ENCODE measurements at places on chromosomes 1 and 21.
A peak's percentile ranks its signal among the peaks of the same experiment; 100 is the strongest.

DNA sequence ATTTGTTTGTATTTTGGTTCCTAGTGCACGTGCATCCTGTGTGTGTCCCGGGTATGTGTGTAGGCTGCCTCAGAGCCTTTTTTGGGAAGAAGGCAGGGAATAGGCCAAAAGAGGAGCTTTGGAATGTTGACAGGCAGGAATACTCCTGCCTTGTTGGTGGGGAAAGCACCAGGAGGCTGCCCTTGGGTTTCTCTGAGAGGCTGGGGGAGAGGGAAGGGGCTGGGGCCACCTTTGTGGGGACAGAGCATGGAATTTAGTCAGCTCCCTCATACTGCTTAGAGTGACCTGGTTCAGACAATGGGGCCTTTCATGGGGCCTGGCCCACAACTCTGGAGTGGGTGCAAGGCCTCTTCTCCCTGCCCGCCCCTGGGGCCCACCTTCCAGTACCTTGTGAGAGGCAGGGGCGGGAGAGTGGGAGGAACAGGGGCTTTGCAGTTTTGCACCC is 31.3 kb downstream of the ACOT11 start:
- DNase-seq: no peak

- DNase-seq: no peak
Observed at GRCh38 chr21:41932576-41933312, 21.1 kb downstream of the C2CD2 start.

DNA sequence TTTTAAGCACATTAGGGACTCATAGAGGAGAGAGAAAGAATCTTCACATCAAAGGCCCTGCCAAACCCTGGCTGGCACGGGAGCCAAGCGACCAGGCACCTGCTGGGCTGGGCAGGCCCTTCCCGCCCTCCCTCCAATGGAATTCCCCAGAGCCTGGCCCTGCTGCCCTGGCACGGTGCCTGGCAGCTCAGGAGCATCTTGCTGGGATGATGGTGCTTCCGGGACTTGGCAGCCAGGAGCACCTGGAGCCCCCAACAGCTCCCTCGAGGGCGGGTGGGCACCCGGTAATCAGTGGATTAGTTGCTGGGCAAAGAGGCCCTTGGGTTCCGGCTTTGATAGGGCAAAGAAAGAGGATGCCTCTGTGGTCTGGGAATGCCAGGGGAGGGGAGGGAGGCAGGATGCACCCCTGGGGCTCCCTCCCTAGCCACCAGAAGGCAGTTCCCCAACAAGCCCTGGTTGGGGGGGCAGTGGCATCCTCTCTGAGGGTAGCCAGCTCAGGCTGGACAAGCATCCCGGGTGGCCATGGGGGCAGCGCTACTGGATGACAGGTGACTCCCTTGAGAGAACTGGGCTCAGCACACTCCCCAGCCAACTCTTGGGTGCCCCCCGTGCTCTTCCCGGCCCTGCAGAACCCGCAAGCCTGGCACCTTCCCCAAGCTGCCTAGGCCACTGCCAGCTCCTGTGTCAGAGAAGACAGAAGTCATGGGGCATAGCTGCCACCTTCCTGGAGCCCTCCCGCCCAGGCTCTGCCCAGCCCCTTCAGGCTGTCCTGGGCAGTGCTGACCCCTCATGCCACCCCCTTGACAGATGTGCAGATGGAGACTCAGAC is 26.4 kb downstream of the KRTAP10-1 start:
- no peak for DNase-seq

GRCh38 chr21:28237661-28238060 is 755.0 kb downstream of the LTN1 start:
- no peak for DNase-seq

DNA sequence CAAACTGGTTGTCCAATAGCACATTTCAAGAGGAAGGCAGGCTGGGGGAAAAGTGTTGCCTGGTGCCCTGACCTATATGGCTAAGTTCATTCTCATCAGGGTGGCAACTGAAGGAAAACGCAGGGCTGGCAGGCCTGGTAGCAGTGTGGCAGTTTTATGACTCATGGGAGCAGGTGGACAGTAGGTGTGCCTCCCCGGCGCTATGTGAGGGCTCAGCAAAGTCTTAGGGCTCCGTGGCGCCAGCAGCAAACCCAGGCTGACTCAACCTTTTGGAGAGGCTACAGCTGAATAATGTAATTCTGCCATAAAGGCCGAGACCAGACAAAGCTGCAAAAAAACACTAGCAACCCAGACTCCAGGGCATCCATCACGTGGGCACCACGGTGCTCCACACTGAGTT is 23.6 kb downstream of the GADD45A start:
- no peak for DNase-seq

DNA sequence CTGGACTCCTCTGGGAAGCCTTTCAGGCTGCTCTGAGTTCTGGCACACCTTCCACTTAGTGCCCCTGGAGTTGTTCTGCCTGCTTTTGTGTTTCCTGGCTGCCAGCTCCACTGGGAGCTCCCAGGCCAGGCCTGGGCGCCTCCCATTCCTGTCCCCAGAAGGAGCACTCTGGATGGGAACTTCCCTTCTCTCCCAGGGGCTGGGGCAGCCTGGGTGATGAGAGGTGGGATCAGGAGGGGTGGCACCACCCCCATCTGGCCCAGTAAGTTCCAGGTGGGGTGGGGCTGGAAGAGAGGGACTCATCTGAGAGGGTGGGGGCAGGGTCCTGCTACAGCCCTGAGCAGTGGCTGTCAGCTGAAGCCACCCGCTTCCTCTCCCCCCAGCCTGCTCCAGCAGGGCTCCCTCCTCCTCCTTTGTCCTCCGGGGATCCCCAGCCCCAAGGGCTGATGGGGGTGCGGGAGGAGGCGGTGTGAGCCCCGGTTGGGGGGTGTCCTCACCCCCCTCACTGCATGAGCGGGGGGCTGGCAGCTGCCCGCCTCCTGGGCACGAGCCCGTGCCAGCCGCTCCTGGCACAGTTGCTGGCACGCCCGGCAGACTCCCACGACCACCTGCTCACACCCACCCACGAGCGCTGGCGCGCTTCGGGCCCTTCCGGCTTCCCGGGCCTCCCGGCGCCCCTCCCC is 4.7 kb downstream of the FOXO6 start:
- no peak for DNase-seq

DNA sequence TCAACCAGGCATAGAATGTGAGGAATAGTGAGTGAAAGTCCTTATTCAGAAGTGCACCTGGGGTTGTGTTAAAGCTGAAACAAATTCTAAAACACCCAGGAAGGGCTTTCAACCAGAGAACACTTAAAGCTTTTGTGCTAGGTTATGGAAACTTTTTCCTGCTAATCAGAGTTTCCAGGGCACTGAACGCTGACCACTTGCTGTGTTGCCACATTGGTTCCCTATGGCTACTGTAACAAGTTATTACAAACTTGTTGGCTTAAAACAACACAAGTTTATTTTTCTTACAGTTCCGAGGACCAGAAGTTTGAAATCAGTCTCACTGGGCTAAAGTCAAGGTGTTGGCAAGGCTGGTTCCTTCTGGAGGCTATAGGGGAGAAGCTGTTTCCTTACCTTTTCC is 300.6 kb downstream of the HHAT start:
- no peak for DNase-seq

GRCh38 chr1:205287076-205287475 is 34.5 kb downstream of the NUAK2 start:
- no peak for DNase-seq

DNA sequence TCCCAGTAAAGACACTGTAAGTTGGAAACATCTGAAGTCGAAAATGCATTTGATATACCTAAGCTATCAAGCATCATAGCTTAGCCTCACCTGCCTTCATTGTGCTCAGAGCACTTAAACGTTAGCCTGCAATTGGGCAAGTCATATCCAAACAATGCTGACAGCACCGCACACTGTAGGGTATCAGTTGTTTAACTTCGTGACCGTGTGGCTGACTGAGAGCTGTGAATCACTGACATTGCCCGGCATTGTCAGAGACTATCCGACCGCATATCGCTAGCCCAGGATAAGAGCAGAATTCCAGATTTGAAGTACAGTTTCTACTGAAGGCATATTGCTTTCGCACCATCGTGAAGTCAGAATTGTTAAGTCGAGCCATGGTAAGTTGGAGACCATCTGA is 41.5 kb downstream of the GALNT2 start:
- peak; percentile 50 for DNase-seq
